ENCODE measurements at places on chromosomes 11 and 22. TPM values are rescaled to one million over a fixed set of nuclear protein-coding genes. Genes with fewer than 3 reads are reported as not detected.

Gene VPREB3
- polyA plus RNA-seq = 0.75 TPM

Gene ALKBH8
- polyA plus RNA-seq = 5.0 TPM

Gene PHOX2A
- not detected for polyA plus RNA-seq

Gene APOBEC3B
- polyA plus RNA-seq = 1.0 TPM

Gene RIBC2
- polyA plus RNA-seq = 0.07 TPM

Gene MMP11
- 10.5 TPM for polyA plus RNA-seq

Gene OR2AT4
- not detected for polyA plus RNA-seq

Gene FOXR1
- not detected for polyA plus RNA-seq

Gene LAYN
- 4.4 TPM for polyA plus RNA-seq

Gene FERMT3
- polyA plus RNA-seq = 2.8 TPM

Gene OR52A1
- polyA plus RNA-seq = not detected

Gene CLCF1
- 17.1 TPM for polyA plus RNA-seq

Gene KCTD14
- 0.46 TPM for polyA plus RNA-seq

Gene SLC22A25
- not detected for polyA plus RNA-seq

Gene RFPL3
- polyA plus RNA-seq = not detected

Gene OR52N4
- not detected for polyA plus RNA-seq

Gene POU2AF3
- 0.15 TPM for polyA plus RNA-seq

Gene BDNF
- 3.1 TPM for polyA plus RNA-seq

Gene GLYAT
- 0.15 TPM for polyA plus RNA-seq

Gene LDHAL6A
- not detected for polyA plus RNA-seq

Gene JOSD1
- polyA plus RNA-seq = 33.9 TPM

Gene OR51B5
- 0.11 TPM for polyA plus RNA-seq

Gene DMC1
- polyA plus RNA-seq = 0.12 TPM
